ENCODE measurements at places on chromosomes 5 and 9.

DNA sequence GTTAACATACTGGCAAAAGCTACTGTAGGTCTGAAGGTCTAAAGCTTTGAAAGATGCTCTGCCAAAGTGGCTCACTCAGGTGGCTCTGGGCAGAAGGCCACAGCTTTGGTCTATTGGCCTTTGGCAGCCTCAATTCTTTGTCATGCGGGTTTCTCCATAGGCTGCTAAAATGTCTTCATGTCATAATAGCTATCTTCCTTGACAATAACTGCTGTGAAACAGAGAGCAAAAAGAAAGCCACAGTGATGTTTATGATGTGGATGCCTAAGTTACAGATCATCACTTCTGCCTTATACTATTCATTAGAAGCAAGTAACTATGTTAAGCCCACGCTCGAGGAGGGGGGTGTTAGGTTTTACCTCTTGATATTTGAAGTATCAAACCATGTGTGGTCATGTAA lies 906.1 kb upstream of the CDH9 start:
- DNase-seq = no peak

DNA sequence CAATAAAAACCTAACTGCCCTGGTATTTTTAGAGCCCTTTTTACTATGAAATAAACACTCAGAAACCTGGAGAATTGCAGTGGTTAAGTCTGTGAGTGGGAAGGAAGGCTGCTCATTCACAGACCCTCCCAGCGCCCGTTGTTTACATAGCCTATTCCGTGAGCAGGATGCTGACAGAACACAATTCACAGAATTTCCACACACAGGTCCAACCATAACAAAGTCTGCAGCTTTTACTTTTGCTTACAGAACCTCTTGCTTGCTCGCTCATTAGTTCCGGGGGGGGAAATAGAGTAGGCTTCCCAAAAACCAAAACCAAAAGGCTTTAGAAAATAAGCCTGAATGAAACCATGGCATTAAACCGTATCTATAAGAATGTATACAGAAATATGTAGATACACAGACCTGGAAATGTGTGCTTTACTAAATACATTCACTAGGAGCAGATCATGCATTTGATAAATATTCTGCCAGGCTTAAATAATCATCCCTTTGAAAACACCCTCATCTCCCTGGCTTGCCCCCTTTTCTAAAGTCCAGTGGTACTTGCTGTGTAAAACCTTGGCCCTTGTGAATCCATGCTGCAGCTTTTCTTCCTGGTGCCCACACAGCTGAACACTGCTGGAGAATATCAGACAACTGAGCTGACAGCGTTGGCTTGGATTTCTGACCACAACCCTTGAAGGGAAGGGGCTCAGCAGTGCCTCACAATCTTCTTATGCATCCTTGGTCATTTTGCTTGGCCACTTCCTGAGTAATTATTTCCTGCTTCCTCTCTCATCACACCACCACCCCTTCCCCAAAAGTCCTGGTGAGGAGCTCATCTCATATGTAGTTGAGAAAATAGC lies 128.0 kb downstream of the FANCC start:
- DNase-seq = no peak

- no peak for DNase-seq
Observed at GRCh38 chr9:106621313-106622163, 241.4 kb upstream of the ZNF462 start.

DNA sequence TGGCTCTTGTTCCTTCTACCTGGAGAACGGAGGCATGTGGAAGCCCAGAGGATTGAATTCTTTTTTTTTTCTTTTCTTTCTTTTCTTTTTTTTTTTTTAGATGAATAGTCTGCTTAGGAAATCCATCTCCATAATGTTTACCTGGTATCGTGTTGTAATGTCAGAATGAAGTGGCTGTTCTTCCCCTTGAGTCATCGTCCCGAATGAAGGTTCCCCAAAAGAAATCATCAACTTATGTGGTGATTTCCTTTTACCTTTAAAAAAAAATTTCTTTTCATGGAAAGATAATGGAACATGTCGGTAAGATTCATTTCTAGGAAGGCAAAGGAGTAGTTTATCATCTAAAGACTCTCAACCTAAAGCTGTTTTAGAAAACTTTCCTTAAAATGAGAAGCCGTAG lies 59.7 kb downstream of the DOCK8 start:
- DNase-seq = no peak

GRCh38 chr9:69971643-69972449 lies 71.8 kb upstream of the MAMDC2 start:
- peak; percentile 12 for DNase-seq

- no peak for DNase-seq
Observed at GRCh38 chr5:52804387-52804791, 16.7 kb downstream of the ITGA1 start.

- no peak for DNase-seq
Observed at GRCh38 chr5:31551878-31552277, 19.8 kb downstream of the C5orf22 start.

DNA sequence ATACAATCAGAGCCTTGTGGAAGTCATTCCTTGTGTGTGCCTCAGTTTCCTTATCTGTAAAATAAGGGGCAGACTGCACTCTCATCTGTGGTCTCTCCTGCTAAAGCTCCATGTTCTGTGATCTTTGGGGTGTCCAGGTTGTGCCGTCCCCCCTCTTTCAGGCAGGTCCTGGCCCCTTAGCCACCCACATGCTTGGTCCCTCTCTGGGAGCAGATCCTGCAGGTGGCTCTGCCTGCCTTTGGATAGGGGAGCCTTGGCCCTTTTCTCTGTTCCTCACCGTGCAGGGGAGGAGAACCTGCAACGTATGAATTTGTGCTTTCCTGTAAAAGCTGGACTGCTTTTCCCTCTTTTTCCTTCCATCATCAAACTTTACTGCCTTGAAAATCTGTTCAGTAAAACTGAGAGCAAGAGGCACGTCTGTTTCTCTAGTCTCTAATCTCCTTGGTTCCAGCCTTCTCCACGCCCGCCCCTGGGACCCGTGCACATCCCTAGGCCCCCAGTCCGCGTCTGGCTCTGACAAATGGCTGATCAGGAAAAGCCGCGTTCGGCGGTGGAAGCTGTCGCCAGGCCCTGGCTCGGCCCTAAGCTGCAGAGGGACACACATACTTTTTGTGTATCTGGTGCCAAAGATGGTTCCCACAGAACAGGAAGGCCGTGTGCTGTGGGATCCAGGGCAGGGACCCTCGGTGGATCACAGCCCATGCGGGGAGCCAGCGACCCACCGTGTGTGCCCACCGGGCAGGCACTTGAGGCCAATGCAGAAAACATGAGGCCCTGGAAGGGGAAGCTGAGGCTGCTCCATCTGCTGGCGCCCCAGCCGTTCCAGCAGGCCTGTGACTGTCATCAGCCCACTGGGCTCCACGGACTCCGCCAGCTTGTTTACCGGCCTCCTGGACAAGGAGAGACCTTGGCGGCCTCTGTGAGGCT lies 43.4 kb upstream of the COL5A1 start:
- DNase-seq = no peak

- DNase-seq = no peak
Observed at GRCh38 chr9:124749284-124749683, 21.8 kb downstream of the NR6A1 start.

DNA sequence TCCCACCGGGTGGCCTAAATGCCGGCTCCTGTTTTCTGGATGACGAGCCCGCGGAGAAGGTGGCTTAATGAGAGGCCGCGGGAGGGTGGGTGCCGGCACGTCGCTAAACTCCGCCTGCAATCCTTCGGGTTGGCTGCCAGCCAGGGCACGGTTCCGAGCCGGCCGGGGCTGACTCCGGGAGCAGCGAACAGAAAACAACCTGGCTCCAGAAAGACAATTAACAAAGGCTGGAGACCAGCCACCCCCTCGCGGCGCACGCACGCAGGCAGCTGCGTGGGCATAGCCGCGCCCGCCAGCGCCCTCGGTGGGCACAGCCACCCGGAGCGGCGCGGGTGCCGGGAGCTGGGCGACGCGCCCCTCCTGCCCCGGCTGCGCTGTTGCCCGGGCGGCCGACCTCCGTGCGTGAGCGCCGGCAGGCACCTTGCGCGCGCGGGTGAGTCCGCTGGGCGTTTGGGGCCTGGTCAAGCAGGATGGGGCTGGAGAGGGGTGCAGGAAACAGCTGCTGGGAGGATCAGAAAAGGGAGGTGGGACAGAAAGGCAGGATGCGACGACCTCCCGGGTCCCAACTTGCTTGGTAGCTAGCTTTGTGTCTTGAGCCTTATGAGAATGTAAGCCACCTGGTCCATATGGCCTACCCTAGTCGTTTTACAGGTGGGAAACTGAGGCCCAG lies at the start of gene ARHGEF37:
Gene ARHGEF37, plus strand, starts transcription at position 307 of the 670 bp plus-strand sequence. CDS start 16,272 bp downstream, outside the sequence.
- DNase-seq = no peak

DNA sequence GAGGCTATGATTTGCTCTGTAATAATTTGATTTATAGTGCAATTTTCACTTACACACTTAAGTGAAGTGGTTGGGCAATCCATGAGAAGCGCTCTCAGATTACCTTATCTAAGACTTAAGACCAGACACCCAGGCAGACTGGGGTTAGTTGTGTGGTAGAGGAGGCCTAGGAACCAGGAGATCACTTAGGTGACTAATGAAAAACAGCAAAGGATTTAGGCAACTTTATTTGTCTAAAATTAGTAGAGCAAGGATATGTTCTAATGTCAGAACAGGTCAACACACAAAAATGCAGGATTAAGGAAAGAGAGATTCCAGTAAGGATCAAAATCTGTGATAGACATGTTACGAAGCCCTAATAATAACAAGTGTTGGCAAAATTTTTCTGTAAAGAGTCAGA lies 913.8 kb downstream of the TLE1 start:
- no peak for DNase-seq

GRCh38 chr9:34275811-34276210 lies 53.3 kb downstream of the KIF24 start:
- no peak for DNase-seq

GRCh38 chr9:16241231-16241630 lies 629.2 kb downstream of the BNC2 start:
- no peak for DNase-seq

GRCh38 chr9:86413971-86414880 lies 60.0 kb upstream of the TUT7 start:
- no peak for DNase-seq

GRCh38 chr5:15585128-15585527 lies 85.1 kb downstream of the FBXL7 start:
- DNase-seq = no peak

- no peak for DNase-seq
Observed at GRCh38 chr5:1177826-1178528, 23.4 kb upstream of the SLC6A19 start.

DNA sequence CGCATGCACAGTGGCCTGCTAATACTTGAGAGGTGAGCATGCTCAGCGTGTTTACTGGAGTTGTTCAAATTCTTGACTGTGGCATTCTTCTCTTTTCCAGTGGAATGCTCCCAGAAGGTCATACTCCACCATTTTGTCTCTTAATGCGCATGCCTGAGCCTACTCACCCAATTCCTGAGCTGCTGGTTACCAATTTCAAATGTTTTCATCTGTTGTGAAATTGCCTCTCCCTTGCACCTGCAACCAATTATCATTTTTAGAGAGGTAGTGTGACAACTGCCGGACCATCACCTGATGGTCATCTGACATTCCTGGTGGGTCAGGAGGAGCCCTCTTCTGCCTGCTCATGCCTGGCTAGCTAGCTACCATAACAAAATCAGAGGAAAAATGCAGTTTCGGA lies 82.2 kb upstream of the LIFR start:
- DNase-seq = no peak

DNA sequence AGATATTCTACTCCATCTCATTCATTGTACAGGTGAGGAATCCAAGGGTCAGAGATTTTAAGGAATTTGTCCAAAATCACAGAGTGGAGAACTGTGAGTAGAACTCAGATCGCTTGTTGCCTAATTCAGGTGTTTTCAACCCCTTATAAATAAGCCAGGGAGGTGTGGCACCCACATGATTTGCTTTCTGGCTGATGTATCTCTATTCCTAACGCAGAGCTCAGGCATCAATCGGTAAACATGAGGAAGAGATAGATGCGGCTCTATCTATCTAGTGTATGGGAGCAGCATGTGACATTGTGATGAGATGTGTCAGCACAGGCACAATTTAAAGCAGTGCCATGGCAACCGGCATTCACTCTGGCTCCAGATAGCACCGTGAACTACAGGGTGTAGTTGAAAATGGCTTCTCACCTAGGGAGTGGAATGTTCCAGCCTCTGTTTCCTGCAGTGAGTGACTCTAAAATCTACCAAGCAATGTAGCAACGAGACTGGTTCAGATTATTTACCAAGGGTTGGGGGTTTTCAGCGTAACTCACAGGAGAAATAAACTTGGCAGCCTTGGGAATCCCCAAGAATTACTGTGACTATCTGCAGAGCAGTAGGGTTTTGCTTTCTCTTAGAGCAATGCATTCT lies 53.4 kb upstream of the SUB1 start:
- no peak for DNase-seq
